ENCODE measurements at places on chromosomes 3 and 15. TPM values are rescaled to one million over a fixed set of nuclear protein-coding genes. Genes with fewer than 3 reads are reported as not detected.

GRCh38 chr3:11004563-11004962 lies 12.0 kb downstream of the SLC6A1 start:
- DNase-seq = no peak

- no peak for DNase-seq
Observed at GRCh38 chr3:155535098-155535497, 209.8 kb downstream of the PLCH1 start.

DNA sequence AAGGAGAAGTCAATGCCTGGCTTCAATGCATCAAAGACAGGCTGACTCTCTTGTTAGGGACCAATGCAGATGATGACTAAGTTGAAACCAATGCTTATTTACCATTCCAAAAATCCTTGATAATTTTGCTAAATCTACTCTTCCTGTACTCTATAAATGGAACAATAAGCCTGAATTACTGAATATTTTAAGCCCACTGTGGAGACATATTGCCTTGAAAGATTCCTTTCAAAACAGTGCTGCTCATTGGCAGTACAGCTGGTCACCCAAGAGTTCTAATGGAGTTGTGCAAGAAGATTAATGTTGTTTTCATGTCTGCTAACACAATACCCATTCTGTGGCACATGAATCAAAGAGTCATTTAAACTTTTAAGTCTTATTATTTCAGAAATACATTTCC lies 181.0 kb upstream of the CBLB start:
- DNase-seq = no peak

GRCh38 chr3:33007776-33008175 lies 56.3 kb downstream of the CCR4 start:
- no peak for DNase-seq

- DNase-seq = no peak
Observed at GRCh38 chr3:4994144-4994730, 15.0 kb downstream of the BHLHE40 start.

NUDT16 gene
- total RNA-seq = 66.0 TPM

CCDC39 gene
- total RNA-seq = 0.94 TPM
